ENCODE measurements at places on chromosomes 16 and 17.

DNA sequence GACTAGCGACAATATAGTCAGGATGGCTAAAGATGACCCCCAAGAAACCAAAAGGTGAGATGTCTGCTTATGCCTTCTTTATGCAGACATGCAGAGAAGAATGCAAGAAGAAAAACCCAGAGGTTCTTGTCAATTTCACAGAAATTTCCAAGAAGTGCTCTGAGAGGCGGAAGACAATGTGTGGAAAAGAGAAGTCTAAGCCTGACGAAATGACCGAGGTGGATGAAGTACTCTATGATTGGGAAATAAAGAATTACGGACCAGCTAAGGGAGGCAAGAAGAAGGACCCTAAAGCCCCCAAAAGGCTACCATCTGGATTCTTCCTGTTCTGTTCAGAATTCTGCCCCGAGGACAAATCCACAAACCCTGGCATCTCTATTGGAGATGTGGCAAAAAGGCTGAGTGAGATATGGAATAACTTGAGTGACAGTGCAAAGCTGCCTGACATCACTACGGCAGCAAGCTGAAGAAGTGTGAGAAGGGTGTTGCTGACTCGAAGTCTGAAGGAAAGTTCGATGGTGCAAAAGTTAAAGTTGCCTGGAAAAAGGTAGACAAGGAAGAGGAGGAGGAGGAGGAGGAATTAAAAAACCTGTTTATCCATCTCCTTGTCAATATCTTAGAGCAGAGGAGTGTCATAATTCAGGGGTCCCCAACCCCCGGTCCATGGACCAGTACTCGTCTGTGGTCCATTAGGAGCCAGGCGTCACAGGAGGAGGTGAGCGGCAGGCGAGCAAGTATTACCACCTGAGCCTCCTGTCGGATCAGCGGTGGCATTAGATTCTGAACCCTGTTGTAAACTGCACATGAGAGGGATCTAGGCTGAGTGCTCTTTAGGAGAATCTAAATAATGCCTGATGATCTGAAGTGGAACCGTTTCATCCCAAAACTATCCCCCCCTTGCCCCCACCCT lies 25.1 kb upstream of the ADGRG1 start:
- no peak for DNase-seq

DNA sequence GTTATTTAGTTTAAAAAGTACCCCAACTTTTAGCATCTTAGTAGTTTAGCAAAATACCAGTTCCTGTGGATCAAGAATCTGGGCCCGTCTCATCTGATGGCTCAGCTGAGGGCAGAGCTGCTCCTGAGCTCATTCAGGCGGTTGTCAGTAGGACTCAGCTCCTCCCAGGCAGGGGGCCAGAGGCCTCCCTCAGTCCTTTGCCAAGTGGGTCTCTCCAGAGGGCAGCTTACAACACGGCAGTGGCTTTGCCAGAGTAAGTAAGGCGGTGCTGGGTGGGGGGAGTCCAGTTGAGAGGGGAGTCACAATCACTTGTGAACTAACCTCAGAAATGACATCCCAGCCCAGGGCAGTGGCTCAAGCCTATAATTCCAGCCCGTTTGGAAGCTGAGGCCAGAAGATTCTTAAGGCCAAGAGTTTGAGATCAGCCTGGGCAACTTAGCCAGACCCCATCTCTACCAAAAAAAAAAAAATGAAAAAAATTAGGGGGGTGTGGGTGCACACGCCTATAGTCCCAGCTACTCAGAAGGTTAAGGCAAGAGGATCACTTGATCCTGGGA lies 81.5 kb upstream of the MED9 start:
- DNase-seq: no peak

GRCh38 chr16:30112197-30113030 lies 923 bp downstream of the GDPD3 start:
- DNase-seq: peak; percentile 55

DNA sequence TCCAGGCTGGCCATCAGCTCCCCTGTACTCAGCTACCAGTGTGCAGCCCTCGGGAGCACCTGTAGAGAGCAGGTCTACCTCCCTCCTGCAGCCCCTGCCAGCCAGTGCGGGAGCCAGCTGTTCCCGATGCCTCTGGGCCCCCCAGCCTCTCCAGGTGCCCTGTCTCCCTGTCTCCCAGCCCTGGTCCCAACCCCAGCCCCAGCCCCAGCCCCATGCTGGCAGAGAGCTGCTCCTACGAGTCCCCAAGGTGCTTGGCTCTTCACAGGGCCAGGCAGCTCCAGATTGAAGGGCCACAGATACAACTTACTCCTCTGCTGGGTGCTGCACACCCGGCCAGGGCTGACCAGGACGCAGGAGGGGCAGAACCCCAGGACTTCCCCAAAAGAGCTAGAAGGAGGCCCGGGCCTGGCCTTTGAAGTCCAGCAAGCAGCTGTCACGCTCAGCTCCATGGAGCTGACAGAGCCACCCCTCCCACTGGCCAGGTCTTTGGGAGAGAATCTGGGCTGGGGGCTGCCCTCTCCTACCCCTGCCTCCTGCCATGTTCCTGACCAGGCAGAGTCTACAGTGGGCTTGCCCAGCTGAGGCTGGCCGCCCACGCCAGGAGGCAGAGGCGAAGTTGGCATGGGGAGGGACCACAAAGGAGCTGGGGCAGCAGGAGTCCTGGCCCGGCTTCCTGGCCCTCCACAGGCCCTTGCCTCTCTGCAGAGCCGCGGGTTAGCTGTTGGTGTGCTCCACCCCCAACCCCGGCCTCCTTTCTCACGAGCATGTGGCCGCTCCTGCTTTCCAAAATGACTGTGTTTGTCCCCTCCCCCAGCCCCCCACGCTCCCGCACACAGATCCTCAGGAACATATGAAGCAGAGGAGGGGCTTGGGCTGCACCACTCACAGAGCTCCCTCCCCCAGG lies 9.5 kb upstream of the ADAM11 start:
- DNase-seq: no peak

DNA sequence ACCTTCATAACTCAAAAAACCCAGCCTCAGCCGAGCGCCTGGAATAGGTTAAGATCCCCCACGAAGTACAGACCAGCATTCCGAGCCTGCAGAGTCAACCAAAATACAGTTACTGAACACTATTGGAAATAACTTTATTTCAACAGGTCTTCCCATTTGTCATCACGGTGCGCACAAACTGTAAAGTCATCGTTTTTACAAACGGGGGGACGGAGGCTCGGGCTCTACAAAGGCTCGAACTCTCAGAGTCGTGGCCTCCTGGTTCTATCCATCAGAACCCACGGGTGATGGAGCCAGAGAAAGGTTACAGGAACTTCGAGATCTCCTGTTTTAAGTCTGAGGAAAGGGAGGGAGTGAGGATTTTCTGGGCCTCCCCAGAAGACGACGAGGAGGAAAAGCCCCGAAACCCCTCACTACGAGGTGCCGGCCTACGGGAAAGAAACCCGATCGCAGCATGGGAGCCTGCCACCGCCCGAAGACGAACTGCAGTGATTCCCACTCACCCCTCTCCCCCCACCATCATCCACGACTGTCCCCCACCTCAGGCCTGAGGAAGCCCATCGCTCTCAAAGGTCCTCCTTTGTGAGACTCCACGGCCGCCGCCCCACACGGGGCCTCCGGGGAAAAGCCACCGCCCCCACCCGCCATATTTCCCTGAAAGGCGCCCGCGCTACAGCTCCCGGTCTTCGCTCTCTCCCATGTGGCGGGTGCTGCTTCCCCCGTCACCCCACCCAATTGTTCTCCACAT lies 917 bp downstream of the YWHAE start:
- DNase-seq: peak; percentile 27

- no peak for DNase-seq
Measured at GRCh38 chr17:21058098-21058893, 15.5 kb upstream of the USP22 start.

GRCh38 chr16:17939122-17939536 lies 397.4 kb downstream of the NPIPA8 start:
- no peak for DNase-seq

DNA sequence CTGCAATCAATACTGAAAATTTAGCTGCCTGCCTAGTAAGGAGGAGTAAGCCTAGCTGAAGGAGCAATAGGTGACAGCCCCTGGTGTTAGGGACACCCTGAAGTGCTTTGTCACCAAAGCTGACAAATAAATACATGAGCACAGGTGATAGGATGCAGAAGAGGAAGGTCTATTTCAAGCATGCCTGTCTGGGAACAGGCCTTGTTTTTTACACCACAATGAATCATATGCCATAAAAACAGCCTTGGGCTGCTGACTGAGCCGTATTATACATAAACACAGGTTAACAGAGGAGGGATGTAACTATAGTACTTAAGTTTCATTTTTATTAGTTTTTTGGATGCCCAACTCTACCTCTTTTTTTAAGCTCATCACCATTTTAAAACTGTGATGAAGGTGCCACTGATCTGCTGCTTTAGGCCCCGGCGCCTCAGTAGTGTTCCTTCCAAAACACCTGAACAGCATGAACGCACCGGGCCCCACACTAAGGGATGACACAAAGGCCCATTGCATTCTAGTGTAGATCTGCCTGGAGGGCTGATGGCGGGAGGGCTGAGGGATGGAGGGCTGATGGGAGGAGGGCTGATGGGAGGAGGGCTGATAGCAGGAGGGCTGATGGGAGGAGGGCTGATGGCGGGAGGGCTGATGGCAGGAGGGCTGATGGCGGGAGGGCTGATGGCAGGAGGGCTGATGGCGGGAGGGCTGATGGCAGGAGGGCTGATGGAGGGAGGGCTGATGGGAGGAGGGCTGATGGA lies 150.3 kb downstream of the AATF start:
- no peak for DNase-seq

- no peak for DNase-seq
Measured at GRCh38 chr17:75091855-75092327, 4.1 kb downstream of the SLC16A5 start.

DNA sequence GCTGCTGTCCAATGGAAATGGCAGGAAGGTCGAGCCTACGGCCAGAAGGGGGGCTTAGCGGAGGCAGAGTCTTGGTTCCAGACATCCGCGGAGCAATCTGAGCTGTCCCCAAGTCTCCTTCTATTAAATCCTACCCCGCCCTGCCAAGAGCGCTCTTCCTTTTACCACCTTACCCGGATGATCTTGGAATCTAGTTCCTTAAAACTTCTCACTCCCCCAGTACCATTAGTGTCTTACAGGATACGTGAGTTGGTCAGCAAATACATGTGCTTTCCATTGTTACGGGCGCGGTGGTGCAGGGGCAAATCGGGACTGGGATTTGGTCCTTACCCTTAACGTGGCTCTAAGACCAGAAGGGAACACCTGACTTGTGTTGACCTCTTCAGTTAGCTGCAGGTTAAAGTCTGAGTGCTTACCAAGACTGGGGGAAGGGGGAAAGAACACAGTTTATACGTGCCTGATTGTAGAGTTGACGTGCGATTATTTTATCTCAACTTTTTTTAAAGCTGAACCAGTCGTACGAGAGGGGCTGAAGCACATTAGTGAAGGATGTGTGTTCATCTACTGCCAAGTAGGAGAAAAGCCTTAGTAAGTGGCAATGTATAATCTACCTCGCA lies 495 bp downstream of the TXNDC17 start:
- peak; percentile 16 for DNase-seq

GRCh38 chr16:53629151-53629550 lies 74.5 kb downstream of the RPGRIP1L start:
- DNase-seq: no peak

DNA sequence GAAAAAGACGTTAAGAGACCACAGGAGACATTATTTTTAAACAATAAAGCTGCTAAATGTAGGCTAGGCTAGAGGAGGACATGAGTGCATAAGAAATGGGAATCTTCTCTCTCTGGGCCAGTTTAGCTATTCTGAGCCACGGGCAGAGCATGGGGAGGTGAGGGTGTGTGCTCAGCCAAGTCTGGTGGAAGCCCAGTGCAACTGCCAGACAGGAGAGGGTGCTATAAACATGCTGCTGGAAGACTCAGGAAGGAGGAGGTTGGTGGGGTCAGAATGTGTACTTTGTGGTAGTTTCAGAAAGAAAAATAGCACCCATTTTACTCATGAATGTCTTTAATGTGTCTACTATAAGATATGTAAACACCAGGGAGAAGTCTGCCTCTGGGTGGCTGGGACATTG lies 5.9 kb upstream of the SDK2 start:
- DNase-seq: peak; percentile 12

DNA sequence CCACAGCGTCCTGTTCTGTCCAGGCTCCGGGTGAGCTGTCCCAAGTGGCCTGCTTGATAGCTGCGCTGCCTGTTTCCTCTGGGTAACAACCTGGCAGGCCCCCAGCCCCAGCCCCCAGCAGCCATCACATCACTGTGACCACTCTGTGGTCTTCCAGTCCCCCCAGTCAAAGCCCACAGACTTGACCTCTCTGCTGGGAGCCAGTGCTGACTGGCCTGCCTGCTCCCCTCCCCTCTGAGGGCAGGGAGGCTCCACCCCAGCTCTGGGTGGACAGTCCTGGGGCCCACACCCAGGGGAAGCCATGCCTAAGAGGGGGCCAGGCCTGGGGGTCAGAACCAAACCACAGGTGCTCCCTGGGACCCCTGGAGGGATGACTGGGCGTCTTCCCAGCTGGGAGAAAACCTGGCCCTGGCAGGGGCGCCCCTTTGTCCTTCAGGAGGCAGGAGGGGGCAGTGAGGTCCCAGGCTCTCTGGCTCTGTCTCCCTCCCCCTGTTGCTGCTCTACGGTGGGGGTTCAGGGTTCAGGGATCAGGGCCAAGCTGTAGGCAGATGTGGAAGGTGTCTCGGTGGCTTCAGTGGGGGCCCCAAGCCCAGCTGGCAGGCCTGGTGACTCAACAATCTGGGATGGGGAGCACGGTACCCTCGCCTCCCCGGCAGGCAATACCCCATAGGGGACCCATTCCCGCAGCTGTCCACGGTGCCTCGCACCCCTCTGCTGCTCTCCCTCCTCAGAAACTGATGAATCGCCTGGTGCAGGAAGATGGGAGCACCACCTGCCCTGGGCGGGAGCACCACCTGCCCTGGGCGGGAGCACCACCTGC lies 1.8 kb upstream of the SLC16A3 start:
- no peak for DNase-seq

GRCh38 chr16:1772908-1773702 lies at the start of gene MRPS34:
MRPS34 (minus strand) TSS chr16:1773134; CDS start chr16:1773119, 15 bp downstream.
- peak; percentile 86 for DNase-seq

DNA sequence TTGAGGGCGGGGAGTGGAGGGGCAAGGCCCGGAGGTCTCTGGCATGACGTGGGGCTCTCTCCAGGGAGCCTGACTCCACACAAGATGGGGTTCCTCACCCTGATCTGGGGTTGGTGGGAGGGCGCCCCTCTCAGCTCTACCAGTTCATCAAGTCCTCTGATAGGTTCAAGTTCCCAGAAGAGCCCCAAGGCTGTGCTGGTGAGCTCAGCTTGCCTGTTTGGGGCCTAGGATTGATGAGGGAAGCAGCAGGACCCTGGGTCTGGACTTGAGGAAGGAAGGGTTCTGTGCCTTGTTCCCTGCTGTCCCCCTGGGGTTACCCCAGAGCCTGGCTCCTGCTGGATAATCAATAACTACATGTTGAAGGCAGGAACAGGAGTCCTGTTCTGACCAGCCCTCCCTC lies 3.5 kb downstream of the MGAT5B start:
- DNase-seq: no peak

- DNase-seq: peak; percentile 72
Measured at GRCh38 chr16:80580109-80580832, 39.5 kb downstream of the DYNLRB2 start.

Measured in CD4-positive, alpha-beta T cell treated with Interleukin-21 for 1 hour (primary cell).